ENCODE measurements at places on chromosomes 12 and 14.

GRCh38 chr14:105853089-105853906 is 326.9 kb downstream of the TMEM121 start:
- no peak for DNase-seq

DNA sequence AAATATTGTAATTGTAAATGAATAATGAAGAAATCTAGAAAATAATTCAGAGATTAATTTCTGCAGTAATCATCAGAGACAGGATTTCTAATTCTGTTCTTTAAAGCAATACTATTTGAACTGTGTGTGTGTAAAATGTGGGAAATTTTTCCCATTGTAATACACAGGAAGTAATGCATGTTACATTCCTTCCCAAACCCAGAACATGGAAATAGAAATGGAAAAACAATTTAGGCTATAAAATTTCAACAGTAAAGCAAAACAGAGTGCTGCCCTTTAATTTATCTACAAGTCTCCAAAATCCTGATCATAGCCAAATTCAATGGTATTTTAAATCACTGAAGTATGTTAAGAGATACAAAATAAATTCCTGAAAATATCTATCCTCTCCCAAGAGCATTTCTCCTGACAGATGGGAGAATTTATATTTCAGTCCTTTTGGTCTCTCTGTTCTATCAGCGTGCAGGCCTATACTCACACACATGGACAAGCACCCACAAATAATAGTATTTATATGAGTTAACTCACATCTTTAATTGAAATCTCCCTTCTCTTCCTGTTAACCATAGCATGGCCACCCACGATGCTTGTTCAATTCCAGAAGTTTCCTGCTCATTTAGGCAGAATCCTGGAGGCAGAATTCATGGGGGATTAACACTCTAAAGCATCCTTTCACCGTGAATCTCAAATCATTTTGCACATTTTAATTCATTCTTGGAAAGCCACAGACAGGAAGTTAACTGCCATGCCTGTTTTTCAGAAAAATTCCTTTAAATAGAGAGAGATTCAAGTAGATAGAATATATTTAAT is 1465.4 kb upstream of the FLRT2 start:
- DNase-seq, result no peak

GRCh38 chr12:106049105-106049504 is 89.6 kb downstream of the NUAK1 start:
- DNase-seq, result no peak

- DNase-seq, result no peak
Measured at GRCh38 chr14:79411403-79412174, 799.7 kb downstream of the DIO2 start.
